ENCODE measurements at places on chromosomes 5 and 9.

- no peak for DNase-seq
Observed at GRCh38 chr5:157598350-157598936, 22.9 kb upstream of the ADAM19 start.

- DNase-seq, result no peak
Observed at GRCh38 chr9:37836386-37836785, 35.8 kb downstream of the DCAF10 start.

DNA sequence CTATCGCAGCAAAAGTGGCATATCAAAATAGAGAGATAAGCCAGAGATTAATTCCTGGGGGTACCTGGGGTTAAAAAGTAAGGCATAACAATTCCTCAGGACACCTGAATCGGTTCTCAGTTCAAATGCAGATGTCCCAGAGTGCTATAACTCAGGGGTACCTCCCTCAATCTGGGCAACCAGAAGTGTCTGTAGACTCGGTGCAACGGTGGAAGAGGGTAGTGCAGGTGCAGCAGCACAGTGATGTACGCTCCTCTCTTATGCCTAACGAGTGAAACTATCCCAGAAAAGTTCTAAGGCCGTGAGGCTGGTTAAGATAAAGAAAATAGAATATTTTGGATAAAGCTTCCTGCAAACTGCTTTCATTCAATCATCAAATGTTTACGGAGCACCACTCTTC is 7.9 kb upstream of the NR4A3 start:
- DNase-seq, result no peak

DNA sequence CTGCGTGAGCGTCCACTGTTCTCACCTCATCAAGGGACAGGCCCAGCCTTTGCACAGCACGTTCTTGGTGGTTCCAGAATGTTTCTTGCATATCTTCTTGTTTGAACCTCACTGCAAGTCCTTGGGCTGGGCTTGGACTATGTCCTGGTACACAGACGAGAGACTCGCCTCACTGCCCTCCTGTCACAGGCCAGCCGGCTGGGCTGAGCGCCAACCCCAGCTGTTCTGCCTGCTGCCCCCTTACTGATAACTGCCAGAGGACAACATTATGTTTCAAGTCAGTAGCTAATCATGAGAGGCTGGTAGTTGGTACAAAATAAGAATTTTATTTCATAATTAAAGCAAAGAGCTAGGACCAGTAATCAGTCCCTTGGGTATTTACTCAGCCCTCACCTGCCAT is 52.8 kb upstream of the LRRTM2 start:
- DNase-seq, result no peak

DNA sequence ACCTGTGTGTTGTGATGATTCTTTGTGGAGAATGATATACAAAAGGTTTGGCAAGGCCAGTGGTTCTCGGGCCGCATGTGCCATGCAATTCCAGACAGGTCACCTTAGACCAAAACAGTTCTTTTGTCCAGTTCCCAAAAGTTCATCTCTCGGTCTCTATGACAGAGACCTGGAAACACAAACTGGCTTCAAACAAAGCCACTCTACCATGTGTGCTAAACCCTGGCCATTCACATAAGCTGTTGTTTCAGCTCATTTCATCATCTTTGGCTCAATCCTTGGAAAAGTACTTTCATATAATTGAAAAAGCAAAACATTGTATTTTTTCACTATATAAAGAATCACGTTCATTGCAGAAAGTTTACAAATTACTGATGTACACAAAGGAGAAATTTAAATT is 210.5 kb upstream of the SEMA6A start:
- DNase-seq, result no peak

DNA sequence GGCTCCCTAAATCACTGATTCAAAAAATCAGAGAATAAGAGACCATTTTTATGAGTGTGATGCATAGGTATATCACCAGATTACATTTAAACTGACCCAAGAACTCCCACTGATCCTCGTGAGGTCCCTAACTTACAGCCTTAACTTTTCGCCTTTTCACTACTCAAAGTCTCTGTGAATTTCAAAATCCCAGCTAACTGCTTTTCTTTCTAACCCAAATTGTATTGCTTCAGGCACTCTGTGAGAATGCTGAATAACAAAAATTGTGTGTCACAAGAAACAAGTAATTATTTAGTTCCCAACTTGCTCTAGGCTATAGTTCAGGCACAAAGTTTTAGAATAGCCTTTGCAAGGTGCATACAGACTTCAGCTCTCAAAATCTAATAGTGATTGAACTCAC is 368.6 kb downstream of the CHSY3 start:
- no peak for DNase-seq

GRCh38 chr9:33443464-33444154 is 3.8 kb downstream of the AQP3 start:
- no peak for DNase-seq

DNA sequence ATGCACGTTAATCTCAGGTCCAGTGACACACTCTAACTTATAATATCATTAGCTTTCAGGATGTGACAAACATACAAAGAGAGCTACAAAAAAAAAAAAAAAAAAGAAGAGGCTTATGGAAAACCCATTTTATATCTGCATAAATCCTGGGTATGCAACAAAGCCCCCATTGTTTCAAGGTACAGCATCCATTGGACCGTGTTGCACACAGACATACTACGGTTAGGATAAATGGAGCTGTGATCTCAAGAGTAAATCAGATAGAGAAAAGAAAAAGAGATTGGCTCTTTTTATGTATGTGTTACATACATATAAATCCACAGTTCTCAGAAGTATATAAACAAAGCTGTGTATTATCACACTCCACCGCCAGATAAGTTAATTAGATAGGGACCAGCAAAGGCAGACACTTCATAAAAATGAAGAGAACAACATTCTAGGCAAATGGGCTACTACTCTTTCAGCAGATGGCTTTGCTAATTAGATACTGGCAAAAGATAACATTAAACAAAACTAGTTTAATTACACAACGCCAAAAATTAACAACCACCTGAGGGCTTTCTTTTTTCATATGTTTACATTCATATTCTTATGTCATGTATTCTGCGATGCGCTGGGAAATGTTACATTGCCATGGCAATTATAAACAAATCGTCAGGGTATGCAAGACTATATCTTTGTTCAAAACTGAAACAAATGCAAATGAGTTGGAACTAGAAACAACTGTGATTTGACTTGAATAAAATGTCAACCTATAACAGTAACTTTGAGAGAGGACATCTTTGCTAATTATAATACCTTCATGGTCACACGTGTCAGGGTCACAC is 304.2 kb downstream of the SEMA5A start:
- DNase-seq, result no peak

DNA sequence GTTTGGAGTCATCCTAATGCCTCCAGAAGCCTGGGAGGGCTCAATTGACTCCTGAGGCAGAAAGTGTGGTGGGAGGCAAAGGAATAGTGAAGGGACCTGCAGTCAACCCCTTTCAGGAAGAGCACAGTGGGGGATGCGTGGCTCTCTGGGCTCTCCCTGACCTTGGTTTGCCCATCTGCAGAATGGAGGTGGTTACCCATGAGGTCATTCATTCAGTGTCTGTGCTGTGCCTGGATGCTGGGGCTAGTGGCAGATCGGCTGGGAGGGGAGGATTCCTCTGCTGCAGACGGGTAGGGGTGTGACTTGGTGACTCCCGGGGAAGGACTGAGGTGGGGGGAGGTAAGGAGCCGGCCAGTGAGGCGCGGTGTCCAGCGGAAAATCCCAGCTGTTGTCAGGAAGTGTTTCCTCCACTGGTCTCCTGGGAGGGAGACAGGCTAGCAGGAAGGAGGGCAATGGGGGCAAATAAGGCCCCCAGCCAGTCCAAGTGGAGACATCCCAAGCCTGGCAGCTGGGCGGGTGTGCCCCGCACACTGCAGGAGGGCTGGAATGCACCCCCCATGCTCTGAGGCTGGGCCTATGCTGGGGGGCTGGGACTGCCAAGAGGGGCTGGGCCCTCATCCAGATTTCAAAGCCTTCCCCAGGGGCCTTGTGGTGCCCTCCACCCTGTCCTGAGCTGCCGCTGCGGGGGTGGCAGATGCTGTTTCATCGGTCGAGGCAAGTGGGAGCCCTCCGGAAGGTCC is 10.9 kb downstream of the CXXC5 start:
- peak; percentile 83 for DNase-seq
